CD4-positive, alpha-beta T cell (primary cell): ENCODE measurements at places on chromosomes 13 and 19.
A peak's percentile ranks its signal among the peaks of the same experiment; 100 is the strongest.

DNA sequence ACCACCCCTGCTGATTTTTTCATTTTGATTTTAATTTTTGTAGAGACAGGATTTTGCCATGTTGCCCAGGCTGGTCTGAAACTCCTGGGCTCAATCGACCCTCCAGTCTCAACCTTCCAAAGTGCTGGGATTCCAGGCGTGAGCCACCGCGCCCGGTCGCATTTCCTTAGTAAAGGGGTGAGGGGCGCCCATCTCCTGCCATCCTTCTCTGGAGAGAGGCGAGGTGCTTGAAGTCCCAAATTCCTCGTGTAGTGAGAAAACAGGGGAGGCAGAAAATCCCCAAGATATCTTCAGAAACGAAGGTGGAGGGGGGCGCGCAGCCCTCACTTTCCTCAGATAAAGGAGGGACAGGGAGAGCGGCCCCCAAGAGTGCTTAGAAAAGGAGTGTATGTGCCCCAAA, 21.0 kb upstream of the GATAD2A start:
- DNase-seq, result no peak

GRCh38 chr13:100131863-100132574, 43.1 kb downstream of the PCCA start:
- DNase-seq, result peak; percentile 4

GRCh38 chr19:31340042-31341025, 8.9 kb downstream of the TSHZ3 start:
- DNase-seq, result no peak

- DNase-seq, result no peak
Observed at GRCh38 chr19:29294343-29294811, 81.4 kb upstream of the UQCRFS1 start.

DNA sequence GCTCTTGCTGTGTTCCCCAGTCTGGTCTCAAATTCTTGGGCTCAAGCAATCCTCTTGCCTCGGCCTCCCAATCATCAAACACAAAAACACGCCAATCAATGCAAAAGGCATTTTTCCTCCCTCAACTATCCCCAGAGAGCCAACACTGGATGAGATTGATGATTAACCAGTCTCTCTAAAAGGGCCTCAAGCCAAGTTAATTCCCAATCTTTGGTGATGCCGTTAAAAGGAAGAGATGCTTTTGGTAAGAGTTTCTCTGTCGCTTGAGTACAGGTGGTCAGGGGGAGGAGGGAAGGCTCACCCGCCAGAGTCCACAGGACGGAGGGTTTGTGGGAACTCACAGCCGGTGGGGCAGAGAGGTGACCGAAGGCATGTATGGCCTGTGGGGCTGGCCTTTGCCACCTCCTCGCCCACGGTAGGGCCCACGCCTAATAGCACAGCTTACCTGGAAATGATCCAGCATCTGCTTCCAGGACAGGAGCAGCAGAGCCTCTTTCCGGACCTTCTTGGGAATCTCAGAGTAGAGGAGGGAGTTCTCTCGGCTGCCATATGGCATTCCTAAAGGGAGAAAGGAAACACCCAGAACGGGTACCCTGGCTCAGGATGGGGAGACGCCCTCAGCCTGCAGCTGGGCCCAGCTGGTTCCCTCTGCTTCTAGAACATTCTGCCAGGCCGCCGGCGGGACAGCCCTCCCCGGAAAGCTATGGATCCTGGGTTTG, 18.1 kb downstream of the DPP9 start:
- DNase-seq, result no peak
